ENCODE measurements at places on chromosomes 5 and 9. TPM values are rescaled to one million over a fixed set of nuclear protein-coding genes. Genes with fewer than 3 reads are reported as not detected.

AFAP1L1 gene
- 1.9 TPM for total RNA-seq

DNA sequence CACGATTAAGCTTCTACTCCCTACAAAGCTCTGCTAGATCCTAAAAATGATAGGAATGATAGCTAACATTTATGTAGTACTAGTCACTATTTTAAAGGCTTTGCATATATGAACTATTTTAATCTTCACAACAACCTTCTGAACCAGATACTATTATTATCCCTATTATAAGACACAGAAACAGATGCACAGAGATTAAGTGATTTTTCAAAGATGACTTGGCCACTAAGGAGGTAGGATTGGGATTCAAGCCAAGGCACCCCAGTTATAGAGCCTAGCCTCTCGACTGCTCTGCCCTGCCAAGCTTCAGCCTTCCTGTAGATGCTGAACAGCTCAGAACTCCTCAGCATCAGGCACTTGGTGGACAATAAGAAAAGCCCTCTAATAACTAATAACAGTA is 200.9 kb upstream of the PTGER4 start:
- DNase-seq = no peak

- no peak for DNase-seq
Measured at GRCh38 chr9:115232181-115232774, 114.3 kb upstream of the TNC start.

DNA sequence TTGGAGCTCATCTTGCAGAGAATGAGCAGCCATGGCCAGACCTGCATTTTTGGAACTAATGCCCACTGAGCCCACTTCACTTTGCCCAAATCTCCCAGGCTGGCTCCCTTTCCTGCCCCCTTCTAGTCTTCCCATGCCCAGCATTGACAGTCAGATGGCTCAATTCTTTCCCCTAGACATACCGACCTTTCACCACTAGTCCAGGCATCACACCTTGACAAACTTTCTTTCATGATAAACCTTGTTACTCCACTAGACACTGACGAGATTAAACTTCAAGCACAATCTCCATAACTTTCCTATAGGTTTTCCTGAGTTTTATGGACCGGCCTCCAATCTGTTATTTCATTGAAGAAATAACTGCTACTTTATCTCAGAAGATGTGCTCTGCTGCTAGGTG is 47.8 kb upstream of the RAI14 start:
- no peak for DNase-seq

DNA sequence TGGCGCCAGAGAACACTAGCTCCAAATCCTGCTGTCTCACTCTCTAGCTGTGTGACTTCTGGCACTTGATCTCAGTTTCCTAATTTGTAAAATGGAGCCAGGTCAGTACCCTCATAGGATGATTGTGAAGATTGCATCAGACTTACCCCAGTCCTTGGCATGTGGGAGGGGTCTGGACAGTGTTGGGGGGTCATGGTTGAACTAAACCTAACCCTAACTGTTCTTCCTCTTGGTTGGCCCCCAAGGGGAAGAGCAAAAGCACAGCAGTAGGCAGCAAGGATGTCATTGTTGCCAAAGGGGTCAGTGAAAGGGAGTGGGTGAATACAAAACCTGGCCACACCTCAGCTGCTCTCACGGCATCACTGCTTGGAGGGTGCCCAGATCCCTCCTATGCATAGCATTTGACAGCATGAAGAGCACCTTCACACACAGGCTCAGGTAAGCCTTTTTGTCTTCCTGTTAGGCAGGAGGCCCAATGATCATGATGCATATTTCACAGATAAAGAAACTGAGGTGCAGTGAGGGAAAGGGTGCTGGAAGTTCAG is 15.7 kb upstream of the CXCL14 start:
- DNase-seq = no peak

DNA sequence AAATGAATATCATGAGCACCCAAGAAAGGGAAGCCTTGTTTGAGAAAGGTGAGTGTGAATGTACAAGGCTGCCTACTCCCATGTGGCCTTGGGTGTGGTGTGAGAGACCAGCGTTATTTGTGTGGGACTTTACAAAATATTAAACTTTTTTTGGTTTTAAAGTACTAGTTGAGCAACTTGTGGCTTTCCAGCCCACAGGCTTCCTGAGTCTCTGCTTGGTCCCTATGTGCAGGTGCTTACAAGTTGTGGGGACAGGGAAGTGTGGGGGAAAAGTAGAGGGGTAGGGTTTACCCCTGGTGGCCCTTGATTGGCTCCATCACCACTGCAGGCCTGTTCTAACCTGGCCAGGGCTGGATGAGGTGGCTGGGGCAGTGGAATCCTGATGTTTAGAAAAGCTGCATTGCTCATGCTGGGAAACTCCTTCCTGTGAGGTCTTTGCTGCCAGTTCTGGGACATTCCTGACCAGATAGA is 19.7 kb downstream of the PTTG1 start:
- DNase-seq = no peak

NIM1K gene
- 0.20 TPM for total RNA-seq

GRCh38 chr5:52560366-52560765 is 227.3 kb upstream of the ITGA1 start:
- no peak for DNase-seq

DNA sequence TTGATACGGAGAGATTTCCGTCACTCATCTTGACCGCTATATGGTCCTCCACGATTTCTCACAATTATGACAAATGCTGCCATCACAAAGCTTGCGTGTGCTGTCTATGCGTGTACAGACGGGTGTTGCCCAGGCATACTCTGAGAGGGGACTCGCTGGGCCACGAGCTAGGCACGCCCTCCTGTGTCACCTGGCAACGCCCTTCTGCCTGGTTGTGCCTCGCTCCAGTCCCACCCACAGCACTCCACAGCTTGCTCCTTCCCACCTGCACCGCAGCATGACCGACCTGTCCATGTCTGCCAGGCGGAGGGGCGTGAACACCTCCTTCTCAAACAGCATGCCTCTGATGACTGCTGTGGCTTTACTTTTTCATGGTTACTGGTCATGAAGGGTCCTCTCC is 55.6 kb downstream of the CAMSAP1 start:
- no peak for DNase-seq

FSTL4 gene
- total RNA-seq = 0.34 TPM

- DNase-seq = no peak
Measured at GRCh38 chr5:41748631-41749030, 121.6 kb downstream of the OXCT1 start.

DNA sequence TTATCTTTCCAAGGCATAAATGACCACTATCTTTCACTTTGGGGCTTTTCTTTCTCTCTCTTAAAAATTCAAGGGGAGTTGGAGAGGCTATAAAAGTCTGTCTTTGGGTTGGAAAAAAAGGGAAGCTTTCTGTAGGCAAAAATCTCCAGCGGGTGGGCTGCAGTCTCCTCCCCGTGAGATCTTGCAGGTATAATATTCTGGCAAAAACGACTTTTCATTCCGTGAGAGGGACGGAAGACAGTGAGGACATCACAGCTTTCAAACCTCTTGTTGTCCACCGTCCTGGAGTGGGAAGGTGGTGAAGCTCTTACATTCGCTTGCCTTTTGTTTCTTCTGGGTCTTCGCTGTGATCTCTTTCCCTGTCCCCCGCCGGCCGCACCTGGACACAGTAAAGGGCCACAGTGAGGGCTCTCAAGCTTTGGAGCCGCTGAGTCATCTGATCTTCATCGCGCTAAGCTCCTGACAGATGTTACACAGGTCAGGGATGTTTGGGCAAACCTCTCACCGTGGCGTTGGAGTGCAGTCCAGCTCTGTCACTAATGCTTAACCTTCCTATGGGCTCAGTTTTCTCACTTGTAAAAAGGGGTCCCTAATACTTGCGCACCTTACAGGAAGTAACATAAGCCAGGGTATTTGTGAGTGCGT is 61.9 kb upstream of the MEGF10 start:
- no peak for DNase-seq

DNA sequence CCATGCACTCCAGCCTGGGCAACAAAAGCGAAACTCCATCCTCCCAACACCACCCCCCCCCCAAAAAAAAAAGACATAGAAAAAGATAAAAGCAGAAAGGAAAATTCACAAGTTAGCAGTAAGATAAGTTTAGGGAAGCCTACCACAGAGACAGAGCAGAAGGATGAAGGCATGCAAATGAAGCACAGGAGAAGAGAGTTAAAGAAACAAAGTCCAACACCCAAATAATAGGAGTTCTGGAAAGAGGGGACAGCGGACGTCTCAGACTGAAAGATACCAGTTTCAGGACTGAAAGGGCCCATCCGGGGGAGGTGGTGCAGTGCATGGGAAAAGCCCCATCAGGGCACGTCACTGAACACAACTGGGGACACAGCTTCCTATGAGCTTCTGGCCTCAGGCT is 54.3 kb downstream of the OTULIN start:
- no peak for DNase-seq

GRCh38 chr9:123058834-123059233 is 25.4 kb downstream of the GPR21 start:
- DNase-seq = no peak

DNA sequence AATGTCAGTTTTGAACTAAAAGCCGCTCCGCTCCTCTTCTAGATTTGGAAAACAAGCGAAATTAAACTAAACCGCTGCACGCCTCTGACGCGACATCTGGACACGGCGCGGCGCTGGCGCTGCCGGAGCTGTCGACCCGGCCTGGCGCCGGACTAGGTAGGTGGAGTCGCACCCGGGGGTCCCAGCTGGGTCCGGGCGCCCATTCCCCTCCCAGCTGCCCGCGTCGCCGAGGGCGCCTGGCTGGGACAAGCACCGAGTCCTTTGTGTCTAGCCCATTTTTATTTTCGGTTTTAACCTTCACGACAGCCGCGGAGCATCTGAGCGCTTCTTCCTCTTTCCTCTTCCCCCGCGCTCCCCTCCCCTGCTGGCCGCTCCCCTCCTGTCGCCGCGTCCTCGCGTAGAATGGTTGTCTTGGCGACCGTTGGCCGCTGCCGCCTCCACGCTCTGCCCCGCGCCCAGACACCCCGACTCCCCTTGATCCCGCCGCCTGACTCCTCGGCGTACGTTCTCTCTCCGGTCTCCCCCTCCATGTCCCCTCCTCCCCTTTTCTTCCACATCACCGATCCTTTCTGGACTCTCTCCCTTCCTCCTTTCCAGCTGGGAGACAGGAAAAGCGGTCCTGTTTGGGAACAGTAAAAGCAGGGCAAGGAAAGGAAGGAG is 545 bp downstream of the CDKN2B-AS1 start:
- peak; percentile 79 for DNase-seq

- DNase-seq = no peak
Measured at GRCh38 chr5:59693492-59694309, 199.8 kb downstream of the PDE4D start.

- no peak for DNase-seq
Measured at GRCh38 chr5:174625591-174626350, 98.6 kb upstream of the MSX2 start.

- DNase-seq = no peak
Measured at GRCh38 chr5:26321278-26321677, 717.1 kb downstream of the CDH9 start.

- no peak for DNase-seq
Measured at GRCh38 chr9:96004379-96004778, 128.9 kb downstream of the ERCC6L2 start.

SPINK13 gene
- not detected for total RNA-seq

DNA sequence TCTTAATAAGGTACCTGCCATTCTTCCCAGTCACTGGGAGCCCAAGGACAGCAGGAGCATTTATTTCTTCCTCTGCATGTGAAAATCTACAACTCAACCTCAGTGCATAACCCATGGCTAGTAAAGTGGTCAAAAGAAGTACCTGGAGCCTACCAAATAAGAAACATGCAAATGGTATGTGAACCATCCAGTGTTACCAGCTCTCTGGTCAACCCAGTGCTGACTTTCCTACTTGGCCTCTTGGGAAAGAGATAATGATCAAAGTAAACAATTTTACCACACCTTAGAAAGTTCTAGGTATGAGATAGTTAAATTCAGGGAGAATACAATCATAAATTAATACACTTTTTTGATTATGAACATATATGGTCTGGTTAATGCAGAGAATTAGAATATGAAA is 325.6 kb downstream of the ENC1 start:
- DNase-seq = no peak

GRCh38 chr5:59138509-59138908 is 555.6 kb downstream of the RAB3C start:
- no peak for DNase-seq

DNA sequence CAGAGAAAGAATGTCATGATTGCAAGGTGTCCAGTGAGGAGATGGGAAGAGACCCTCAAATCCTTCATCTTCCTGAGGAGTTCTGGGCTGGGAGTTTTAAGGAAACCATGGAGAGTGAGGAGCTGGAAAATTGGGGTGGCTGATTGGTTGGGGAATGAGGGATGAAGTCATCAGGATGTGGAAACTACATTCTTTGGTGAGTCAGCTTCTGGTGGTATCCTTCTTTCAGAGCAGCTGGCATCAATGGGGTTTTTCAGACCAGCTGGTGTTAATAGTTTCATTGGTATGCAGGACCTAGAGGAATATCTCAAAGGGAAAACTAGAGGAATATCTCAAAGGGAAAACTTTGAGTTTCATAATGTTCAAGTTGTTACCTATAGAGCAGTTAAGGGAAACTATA is 45.2 kb downstream of the RNF180 start:
- no peak for DNase-seq

GRCh38 chr9:98869866-98870265 is 62.4 kb downstream of the GALNT12 start:
- no peak for DNase-seq

DNA sequence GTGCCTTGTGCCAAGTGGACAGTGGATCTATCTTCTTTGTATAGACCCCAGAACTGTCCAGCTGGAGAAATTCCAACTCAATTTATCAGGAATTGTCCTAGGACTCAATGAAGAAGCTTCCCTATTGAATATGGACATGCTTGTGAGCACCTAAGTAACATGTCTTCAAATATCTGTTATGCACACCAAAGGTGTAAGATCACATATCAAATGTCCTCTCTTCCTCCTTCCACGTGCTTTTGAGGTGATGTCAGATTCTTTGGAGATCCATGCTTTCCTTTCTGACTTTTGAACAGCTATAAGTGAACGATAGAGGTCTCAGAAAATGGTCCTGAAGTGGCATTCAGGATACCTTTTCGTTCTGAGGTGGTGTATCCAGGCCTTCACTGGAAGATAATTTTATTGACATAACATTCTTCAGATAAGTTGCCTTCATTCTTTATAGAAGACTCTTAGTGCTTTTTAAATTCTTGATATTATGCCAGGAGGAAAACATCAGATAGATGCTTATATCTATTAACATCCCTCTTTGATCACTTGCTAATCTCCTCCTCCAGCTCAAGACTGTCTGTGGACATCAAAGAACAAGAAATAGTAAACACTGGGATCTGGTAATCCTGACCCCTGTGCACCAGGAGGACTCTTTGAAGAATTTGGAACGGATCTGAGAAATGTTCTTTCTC is 246.4 kb downstream of the SMARCA2 start:
- no peak for DNase-seq

All from left colon (tissue), 2 donors.